T-helper 9 cell (primary cell): ENCODE measurements at places on chromosomes 6 and 20.
A peak's percentile ranks its signal among the peaks of the same experiment; 100 is the strongest.

DNA sequence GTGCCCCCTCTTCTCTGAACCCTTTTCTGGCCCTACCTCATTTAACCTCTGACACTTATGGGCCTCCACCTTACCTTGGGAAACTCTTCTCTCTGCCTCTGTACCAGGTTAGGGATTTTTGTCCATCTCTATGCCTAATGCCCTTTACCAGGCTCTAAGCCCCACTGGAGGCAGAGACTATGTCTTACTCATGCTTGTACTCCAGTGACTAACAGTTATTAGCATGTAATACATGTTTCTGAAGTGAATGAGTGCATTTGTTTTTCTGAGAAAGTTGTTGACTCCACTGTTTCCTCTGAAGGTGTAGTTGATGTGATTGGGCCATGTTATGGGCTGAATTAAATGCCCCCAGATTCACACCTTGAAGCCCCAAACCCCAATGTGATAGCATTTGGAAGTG lies 234.3 kb downstream of the PACRG start:
- no peak for DNase-seq

DNA sequence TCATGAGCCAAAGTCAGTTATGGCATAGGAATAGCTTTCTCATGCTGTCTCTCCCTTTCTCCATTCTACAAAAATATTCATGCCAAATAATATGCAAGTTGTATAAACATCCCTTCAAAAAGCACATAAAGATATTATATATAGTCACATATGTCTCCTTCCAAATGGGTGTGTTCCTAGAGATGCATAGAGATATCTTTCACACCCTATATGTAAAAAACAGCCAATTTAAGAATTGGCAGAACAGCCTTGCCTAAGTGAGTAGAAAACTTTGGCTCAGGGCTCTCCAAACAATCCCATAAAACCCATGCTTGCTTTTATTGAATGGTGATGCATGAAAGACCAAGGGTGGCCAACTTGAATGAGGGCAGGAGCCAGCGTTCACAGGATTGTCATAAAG lies 274.7 kb upstream of the SUPT3H start:
- DNase-seq = no peak

DNA sequence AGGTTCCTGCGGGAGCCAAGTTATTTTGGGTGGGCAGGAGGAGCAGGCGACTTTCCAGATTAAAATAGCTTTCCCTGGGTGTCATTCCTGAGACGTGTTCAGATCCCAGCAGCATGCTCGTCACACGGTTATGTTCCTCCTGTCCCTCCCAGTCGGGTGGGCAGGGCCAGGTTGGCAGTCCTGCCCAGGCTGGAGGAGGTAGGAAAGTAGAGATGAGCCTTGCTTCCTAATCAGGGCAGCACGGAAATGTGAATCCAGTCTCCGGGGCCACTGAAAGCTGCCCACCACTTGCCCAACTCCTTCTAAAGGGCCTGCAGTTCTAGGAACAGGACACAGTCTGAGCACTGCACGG lies 137.0 kb downstream of the MRPL14 start:
- no peak for DNase-seq

GRCh38 chr6:153043719-153044118 lies 41.2 kb upstream of the MTRF1L start:
- no peak for DNase-seq

- no peak for DNase-seq
Observed at GRCh38 chr20:35891375-35891774, 62.9 kb downstream of the SCAND1 start.

- DNase-seq = no peak
Observed at GRCh38 chr20:50762435-50763220, 31.2 kb downstream of the PARD6B start.

- no peak for DNase-seq
Observed at GRCh38 chr6:48813836-48814235, 649.2 kb downstream of the MMUT start.

DNA sequence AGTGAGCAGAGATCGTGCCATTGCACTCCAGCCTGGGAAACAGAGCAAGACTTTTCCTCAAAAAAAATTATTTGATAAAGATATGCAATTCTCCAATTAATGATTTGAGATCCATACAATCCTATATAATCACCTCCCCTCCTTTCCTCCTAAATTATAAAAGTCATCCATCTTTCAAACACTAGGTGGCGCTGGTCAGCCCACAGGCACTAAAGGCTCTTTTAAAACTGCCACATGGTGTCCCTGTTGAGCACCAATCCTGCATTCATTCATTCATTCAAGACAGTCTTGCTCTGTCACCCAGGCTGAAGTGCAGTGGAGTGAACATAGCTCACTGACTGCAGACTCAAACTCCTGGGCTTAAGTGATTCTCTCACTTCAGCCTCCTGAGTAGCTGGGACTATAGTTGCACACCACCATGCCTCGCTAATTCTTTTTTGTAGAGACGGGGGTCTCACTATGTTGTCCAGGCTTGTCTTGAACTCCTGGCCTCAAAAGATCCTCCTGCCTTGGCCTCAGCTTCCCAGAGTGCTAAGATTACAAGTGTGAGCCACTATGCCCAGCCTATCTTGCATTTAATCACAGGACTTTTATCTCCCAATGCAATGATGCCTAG lies 58.7 kb upstream of the SLC2A12 start:
- peak; percentile 21 for DNase-seq

DNA sequence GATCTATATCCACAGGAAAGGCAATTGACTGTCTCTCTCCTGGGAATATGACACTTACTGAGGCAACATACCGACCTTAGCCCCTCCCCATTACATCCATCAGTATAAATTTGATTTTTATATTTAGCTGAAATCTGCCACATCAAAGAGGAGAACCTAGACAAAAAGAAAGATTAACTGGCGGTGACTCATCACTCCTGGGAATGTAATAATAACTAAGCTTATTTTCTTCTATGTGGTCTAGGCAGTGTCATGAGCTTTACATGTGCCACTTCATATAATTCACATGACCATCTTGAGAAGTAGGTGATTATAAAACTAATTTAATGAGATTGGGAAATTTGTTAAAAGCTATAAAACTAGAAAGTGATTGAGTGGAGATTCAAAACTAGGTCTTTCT lies 520.0 kb upstream of the HS3ST5 start:
- no peak for DNase-seq
